ENCODE measurements at places on chromosomes 6 and 20. TPM values are rescaled to one million over a fixed set of nuclear protein-coding genes. Genes with fewer than 3 reads are reported as not detected.
A peak's percentile ranks its signal among the peaks of the same experiment; 100 is the strongest.

GRCh38 chr6:168385037-168385759, 55.8 kb upstream of the SMOC2 start:
- DNase-seq, result no peak

Gene AVP
- total RNA-seq, result not detected

DNA sequence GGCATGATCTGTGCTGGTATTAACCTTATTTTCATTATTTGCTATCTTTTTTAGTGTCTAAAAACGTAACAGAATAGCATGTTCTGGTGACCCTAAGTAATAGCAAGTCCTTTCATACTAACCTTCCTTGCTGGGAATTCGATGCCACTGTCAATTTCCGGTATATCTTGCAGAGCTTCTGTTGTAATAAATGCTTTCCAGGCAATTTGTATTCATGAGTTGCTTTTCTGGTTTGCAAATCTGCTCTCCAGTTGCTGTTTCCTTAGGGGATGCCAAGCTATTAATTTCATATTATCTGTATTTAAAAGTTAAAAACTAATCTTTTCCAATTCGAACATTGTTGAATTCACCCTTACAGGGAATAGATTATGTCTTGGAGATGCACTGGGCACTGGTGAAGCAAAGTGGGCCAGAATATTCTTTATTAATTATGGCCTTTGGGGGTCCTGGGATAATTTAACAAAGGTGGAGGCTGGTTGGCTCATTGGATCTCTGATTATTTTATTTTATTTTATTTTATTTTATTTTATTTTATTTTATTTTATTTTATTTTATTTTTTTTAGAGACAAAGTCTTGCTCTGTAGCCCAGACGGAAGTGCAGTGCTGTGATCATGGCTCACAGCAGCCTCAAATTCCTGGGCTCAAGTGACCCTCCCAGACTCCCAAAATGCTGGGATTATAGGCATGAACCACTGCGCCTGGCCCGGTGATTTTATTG, 123.6 kb upstream of the GLP1R start:
- no peak for DNase-seq

DNA sequence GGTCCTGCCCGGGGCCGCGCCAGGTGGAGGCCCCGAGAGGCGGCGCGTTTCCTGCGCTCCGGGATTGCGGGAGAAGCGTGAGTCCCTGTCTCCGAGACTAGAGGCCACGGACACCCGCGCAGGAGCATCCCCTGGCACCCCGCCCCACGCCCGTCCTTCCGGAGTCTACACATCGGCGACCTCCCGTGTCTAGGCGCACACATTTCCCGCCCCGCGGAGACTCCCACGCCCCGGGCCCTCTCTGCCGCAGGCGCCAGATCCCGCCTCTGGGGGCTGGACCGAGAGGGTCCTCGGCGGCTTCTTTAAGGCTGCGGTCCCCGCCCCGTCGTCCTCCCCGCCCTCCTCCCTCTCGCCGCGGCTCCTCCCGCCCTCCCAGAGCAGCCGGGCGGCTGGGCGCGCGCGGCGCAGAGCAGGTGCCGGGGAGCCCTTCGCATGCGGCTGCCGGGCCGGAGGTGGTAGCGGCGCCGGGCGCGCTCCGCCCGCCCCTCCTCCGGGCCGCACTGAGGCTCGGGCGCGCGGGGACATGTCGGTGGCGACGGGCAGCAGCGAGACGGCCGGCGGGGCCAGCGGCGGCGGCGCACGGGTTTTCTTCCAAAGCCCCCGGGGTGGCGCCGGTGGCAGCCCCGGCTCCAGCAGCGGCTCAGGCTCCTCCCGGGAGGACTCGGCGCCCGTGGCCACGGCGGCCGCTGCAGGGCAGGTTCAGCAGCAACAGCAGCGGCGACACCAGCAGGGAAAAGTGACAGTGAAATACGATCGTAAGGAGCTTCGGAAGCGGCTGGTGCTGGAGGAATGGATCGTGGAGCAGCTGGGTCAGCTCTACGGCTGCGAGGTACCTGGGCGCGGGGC, at the start of gene PPP1R14C:
PPP1R14C (plus strand) TSS at position 375 of the 846 bp plus-strand sequence; CDS start at position 524, 149 bp downstream.
- peak; percentile 81 for DNase-seq

GRCh38 chr6:45813943-45814342, 201.7 kb downstream of the CLIC5 start:
- DNase-seq, result no peak

GRCh38 chr6:121335087-121336008, 1.1 kb upstream of the TBC1D32 start:
- peak; percentile 40 for DNase-seq

DNA sequence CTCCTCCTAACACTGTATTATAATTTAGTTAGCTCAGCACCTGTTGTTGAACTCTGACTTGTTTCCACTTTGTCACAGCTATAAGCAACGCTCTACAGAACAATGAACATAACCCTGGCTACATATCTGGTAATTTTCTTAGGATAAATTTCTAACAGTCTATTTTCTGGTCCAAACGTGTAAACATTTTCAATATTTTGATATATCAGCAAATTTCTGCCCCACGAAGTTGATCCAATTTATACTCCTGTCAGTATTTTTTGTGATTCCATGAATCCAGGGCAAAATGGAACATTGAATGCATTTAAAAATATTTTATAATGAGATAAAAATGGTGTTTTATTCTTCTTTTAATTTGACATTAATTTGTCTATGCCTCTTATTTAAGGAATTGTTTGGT, 448.5 kb upstream of the AGPAT4 start:
- no peak for DNase-seq

DNA sequence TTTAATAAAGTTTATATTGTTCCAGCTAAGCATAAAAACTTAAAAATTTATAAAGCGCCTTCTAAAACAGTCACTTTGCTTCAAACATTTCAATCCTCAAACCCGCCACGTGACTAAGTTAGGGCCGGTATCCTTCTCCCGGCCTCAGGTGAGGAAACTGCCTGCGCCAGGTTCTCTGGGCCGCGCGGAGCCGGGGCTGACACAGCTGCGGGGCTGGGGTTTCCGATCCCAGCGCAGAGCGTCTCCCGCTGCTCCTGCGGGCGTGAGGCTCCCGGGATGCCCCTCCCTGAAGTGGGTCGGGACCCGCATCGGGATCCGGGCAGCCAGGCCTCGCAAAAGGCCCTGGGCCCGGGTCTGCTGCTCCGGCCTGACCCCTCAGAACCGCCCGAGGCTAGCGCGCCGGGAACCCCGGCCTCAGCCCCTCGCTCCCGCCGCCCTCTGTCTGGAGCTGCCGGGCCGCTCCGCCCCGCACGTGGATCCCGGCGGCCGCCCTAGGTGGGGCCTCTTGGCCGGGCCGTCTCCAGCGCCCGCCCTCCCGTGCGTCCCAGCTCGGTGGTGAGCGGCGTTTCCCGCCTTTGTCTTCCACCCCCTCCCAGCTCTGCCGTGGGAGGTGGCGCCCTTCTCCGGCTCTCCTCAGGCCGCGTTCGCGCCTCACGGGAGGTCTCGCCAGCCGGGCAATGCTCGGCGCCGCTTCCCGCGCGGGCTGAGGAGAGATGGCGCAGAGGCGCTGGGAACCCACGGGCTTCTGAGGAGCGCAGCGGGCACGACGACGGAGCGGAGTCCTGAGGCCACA, 267.9 kb downstream of the DLL1 start:
- DNase-seq, result no peak

DNA sequence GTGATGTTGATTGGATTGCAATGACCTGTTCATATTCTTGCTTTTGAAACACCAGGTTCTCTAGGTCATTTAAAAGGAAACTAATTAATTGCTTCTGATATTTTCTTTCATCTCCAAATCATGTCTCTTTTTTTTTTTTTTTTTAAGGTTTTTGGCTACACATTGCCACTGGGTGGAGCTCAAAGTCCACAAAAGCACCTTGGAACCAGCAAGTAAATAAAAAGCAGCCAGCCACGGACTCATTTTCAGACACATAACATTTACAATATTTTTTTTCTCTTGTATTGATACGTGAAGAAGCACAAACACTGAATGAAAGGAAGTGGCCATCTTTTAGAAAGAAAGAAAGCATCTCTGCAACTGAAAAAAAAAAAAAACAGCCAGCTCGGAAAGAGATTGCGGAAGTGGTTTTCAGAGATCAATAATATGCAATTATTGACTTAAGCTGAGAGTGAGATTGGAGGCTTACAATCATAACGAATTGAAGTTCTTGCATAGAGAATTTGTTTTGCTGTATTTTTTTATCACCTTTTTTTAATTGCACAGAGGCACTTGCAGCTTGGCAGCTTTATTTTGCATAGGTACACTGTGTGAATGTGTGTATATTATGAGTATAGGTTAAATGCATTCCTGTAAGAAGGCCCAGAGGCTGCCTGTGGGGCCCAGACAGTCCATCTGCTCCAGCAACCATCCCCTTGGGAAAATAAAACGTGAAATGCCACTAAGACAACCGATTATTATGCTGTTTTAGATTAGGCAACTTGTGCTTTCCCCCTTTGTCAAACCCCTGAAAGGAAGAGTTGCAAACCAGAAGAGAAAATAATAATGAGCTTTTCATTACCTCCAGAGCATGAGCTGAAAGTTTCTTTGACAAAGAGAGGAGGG, 28.2 kb downstream of the CGA start:
- DNase-seq, result peak; percentile 78

Gene WFDC12
- total RNA-seq, result not detected

Gene RIMS4
- not detected for total RNA-seq

Gene MUC22
- not detected for total RNA-seq

- no peak for DNase-seq
Observed at GRCh38 chr20:7362601-7363000, 577.7 kb downstream of the HAO1 start.

DNA sequence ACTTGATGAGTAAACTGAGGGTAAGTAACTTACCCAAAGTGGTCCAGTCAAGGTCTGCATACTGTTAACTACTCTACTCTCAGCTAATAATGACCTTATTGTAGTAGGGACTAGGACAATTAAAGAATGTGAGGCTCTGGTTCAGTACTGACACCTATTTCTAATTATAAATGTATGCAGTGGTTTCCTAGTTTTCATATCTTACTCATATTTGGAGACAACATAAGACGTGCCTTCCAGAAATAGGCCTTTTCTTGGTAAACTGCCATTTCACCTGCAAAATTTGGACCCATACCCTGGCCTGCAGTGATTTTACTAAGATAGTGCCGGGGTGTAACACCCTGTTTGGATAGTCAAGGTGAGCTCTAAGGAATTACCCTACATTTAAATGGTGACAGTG, 24.7 kb downstream of the GJA1 start:
- no peak for DNase-seq

DNA sequence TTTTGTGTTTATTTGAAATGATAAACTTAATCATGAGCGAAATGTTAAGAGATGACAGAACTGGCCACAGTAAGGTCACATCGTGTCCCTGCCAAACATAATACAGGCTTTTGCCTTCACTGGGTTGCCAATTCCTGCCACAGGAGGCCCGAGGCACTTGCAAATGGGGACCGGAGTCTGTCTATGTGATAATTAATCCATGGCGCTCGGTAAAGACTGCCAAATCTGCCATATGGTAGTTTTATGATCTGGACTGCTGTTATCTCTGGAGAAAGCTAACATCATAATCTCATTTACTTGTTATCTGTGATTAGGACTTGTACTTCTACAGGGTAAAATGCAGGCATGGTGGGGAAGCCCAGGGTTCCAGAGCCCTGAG, 170.5 kb upstream of the TSHZ2 start:
- DNase-seq, result no peak

Gene FUT9
- total RNA-seq, result not detected

Gene GTF2H4
- 21.7 TPM for total RNA-seq

- DNase-seq, result peak; percentile 74
Observed at GRCh38 chr6:114747995-114748625, 405.3 kb upstream of the HS3ST5 start.

- DNase-seq, result no peak
Observed at GRCh38 chr6:12327988-12328387, 37.8 kb downstream of the EDN1 start.

Gene SRF
- total RNA-seq, result 23.5 TPM

DNA sequence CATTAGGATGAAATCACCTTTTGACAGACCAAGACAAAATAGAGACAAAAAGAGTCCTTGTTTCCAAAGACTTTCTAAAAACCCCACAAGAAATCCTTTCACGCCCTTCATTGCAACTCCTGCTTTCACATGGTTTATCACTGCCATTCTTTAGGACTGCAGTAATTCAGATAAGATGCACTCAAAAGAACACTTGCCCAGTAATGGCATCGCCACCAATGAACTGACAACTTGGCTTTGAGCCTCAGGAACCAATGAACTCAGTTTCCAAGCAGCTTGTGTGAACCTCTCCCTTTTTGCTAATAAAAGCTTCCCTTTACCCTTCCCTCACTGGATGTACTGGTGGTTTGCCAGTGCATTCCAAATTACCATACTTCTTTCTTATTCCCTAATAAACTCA, 21.8 kb downstream of the OSTM1 start:
- DNase-seq, result no peak

- no peak for DNase-seq
Observed at GRCh38 chr6:22049002-22049401, 247.8 kb downstream of the PRL start.

GRCh38 chr6:40490508-40490907, 96.7 kb downstream of the LRFN2 start:
- no peak for DNase-seq

GRCh38 chr20:60754856-60755255, 497.2 kb upstream of the CDH4 start:
- no peak for DNase-seq

DNA sequence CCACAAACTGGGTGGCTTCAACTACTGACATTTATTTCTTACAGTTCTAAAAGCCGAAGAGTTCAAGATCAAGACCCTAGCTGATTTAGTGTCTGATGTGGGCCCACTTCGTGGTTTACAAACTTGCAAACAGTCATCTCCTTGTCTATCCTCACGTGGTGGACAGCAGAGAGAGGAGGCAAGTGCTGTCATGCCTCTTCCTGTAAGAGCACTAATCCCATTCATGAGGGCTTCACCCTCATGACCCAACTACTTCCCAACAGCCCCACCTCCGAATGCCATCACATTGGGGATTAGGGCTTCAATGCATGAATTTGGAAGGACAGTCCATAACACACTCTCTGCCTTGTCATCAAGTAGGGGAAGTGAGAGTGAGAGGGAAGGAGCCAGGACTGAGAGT, 15.6 kb upstream of the ISM1 start:
- no peak for DNase-seq

Gene RHAG
- not detected for total RNA-seq

Gene HLA-DQB2
- not detected for total RNA-seq

DNA sequence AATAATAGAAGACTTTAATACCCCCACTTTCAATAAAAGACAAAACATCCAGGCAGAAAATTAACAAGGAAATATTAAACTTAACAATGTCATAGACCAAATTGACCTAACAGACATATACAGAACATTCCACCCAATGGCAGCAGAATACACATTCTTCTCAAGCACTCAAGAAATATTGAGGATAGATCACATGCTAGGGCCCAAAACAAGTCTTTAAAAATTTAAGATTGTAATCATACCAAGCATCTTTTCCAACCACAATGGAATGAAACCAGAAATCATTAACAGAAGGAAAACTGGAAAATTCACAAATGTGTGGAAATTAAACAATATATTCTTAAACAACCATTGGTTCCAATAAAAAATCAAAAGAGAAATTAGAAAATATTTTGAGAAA, 161.0 kb downstream of the COL12A1 start:
- DNase-seq, result no peak

Gene DEFB124
- not detected for total RNA-seq

Gene LRRC73
- total RNA-seq, result 1.6 TPM
